ENCODE measurements at places on chromosomes 5 and 9.

DNA sequence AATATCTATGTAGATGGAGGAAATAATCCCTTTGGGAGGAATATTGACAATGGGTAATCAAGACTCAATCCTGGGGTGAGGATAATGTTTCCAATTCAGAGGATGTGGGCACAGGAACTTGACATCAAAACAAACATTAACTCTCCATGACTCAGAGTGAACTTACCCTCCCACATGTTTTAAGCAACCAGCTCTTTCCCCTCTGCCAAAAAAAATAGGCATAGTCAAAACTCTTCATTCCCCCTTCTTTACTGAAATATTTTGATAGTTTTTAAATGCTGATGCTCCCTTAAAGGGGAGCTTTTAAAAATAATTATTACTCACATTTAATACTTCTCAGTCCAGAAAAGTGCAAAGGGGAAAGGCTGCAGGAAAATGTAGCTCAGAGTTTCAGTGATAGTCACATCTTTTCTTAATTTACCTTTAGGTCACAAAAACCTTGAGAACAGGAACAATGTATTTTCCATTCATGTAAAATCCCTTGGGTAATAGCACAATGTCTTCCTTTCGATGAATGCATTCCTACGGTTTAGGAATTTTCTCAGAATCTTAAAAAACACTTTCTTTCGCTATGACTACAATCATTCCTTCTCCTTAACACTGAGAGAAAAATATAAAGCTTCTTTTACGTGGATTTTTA, 298.4 kb upstream of the GRAMD2B start:
- no peak for DNase-seq

GRCh38 chr5:111225926-111226325, 1.7 kb downstream of the CAMK4 start:
- DNase-seq = no peak

GRCh38 chr5:1792842-1793266, 6.8 kb downstream of the MRPL36 start:
- peak; percentile 72 for DNase-seq

GRCh38 chr9:130701059-130702022, 7.8 kb downstream of the EXOSC2 start:
- DNase-seq = peak; percentile 72

GRCh38 chr9:95449016-95449415, 67.8 kb downstream of the PTCH1 start:
- DNase-seq = no peak

DNA sequence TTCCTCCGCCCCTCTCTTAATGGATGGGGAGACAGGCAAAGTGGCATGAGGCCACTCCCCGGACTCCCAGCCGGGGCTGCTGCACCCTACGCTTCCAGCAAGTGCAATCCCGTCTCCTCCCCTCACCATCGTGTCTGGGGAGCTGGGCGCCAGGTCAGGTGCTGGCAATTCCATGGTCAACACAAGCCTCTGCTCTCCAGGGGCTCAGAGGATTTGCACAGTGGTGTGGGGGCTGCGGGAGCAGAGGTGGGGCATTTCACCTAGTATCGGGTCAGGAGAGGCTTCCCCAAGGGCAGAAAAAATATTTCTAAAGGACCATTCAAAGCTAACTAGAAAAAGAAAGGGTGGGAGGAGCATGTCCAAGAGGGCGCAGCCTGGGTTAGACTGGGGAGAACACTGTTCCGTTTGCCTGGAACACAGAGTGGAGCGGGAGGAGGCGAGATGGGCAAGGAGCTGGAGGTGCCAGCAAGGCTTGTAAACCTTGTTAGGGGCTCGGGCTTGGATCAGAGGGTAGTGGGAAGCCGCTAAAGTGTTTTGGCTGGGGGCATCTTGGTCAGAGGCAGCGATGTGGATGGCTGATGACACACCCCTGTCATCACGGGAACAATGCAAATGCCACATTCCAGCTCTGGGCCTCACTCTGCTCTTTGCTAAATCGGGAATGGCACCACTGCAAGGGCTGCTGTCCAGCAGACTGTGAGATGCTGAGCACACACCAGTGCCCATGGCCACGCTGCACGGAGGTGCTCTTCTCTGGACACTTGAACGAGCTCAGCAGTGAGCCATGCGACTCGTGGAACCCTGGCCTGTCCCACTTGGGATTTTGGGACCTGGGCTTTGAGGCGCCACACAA, 191.7 kb downstream of the CDK5RAP2 start:
- DNase-seq = no peak

GRCh38 chr9:7172154-7173115, 414.7 kb downstream of the KDM4C start:
- DNase-seq = no peak

DNA sequence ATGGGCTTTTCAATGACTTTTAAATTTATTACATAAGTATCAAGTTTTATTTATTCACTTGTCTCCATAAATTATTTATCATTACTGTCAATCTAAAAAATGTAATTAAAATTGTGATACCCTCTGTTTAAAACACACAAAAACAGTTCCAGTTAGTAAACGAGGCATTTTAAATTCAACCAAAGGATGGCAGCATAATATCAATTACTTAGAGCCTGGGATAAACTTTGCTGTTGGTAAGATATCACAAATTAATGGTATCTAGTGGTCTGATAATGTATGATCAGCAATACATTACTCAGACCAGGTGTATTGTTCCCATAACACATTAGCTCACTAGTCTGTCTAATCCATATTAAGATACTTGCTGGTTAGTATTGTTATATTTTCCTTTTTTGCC, 9.6 kb upstream of the IFNE start:
- DNase-seq = no peak

- DNase-seq = no peak
These were observed 13.9 kb upstream of the ANKRD18A start for GRCh38 chr9:38634315-38634714.

- DNase-seq = no peak
These were observed 15.7 kb upstream of the POMT1 start for GRCh38 chr9:131487001-131487400.

GRCh38 chr5:76755779-76756637, 40.1 kb downstream of the F2R start:
- no peak for DNase-seq

GRCh38 chr9:11821306-11821975, 871.7 kb upstream of the TYRP1 start:
- DNase-seq = no peak

DNA sequence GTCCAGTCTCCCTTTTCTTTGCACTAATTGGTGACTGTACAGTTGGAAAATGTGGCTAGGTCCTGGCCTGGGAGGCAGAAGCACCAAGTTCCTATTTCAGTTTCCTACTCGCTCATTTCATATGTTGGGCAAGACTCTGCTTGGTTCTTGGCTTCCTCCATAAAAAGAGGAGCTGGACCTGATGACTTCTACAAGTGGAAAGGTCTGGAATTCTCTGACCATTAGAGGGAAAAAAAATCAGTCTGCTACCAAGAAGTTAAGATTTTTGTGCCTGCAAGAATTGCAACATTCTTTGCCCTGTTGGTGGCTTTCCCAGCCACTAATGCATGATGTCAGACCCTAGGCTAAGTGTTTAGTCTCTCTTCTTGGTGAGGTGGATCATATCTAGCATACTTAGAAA, 91.5 kb downstream of the WDR41 start:
- no peak for DNase-seq

DNA sequence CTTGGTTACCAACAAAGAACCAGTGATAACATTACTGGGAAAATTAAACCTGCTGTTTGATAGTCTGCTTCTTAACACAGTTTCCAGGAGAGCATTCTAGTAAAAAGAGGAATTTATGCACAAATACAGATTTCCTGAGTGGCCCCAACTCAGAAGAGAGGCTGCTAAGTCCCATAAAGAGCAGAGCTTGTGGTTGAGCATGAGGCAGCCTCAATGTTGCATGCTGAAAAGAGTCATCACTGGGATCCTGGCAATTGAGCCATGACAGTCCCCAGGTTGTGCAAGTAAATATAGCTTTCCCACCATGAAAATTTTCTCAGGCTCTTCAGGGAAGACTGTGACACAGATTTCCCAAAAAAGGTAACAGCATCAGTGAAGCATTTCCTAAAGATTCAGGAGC, 47.5 kb upstream of the ADRB2 start:
- no peak for DNase-seq

GRCh38 chr5:125149110-125149509, 402.7 kb upstream of the ZNF608 start:
- no peak for DNase-seq

GRCh38 chr9:94472806-94473360, 82.0 kb upstream of the PCAT7 start:
- DNase-seq = no peak

- no peak for DNase-seq
These were observed 14.4 kb upstream of the CDC20B start for GRCh38 chr5:55187370-55187769.

GRCh38 chr9:126404459-126404858, 77.8 kb downstream of the MVB12B start:
- no peak for DNase-seq

GRCh38 chr5:103973669-103974068, 411.1 kb upstream of the NUDT12 start:
- no peak for DNase-seq

GRCh38 chr9:20319641-20320337, 302.5 kb downstream of the MLLT3 start:
- DNase-seq = no peak

DNA sequence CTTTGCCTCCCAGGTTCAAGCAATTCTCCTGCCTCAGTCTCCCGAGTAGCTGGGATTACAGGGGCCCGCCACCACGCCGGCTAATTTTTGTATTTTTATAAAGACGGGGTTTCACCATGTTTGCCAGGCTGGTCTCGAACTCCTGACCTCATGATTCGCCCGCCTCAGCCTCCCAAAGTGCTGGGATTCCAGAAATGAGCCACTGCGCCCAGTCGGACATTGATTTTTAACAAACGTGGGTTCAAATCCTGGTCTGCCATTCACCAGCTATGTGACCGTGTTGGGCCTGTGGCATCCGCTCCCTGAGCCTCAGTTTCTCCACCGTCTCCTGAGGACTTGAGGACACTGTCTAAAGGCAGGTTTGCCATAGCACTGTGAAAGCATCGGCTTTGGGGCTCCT, 41.8 kb upstream of the NEK6 start:
- DNase-seq = no peak

DNA sequence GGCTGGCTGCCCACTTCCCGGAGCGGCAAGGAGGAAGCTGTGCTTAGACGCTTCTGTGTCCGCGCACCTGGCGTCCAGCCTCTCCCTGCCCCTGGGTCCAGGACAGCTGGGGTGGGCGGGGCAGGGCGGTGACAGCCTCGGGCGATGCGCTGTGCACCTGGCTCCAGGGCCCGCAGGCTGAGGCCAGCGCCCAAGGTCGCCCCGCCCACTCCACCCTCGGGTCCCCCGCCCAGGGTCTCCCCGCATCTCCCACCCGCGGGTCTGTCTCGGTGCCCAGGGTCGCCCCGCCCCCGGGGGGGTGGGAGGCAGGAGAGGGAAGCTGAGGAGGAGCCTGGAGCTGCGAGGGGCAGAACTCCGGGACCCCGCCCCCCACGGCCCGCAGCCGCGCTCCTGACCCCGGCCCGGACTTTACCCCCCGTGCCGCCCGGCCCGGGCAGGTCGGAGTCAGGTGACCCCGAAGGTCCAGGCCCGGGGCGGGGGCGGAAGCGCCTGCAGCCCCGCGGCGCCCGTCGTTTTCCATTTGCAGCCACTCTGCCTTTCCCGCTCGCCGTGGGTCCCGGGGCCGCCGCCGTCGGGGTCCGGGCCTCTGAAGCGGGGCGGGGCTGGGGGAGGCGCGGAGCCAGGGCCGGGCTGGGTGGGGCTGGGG, at the start of gene ENTPD8:
ENTPD8 (minus strand) TSS at position 69 of the 646 bp plus-strand sequence. CDS start 3,072 bp downstream, outside the sequence.
- no peak for DNase-seq

DNA sequence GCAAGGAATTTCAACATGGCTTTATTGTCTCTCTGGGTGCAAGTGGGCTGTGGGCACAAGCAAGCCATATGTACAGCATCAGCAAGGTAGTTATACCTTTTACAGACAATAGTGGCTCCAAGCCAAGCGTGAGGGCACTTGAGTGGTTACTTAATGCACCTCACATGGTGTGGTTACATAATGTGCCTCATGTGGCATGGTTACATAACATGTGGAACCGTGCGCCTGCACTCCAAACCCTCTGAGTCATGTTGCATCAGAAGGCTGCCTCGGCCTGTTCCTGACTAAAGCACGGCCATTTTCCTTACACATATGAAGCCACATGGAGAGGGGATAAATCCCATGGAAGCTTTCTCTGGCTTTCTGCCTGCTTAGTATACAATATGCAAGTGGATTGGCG, 150.9 kb downstream of the OSTF1 start:
- DNase-seq = no peak

- DNase-seq = no peak
These were observed 81.9 kb downstream of the EBF1 start for GRCh38 chr5:159017786-159018185.

- no peak for DNase-seq
These were observed at the start of gene ADAMTS12 for GRCh38 chr5:33891788-33892619. Gene ADAMTS12 (minus strand): TSS chr5:33891990. CDS start chr5:33891856, 134 bp downstream.

Data from stimulated activated CD4-positive, alpha-beta T cell treated with anti-CD3 and anti-CD28 coated beads, Interleukin-12 subunit alpha, Interleukin-12 subunit beta, amount 100 ng/mL, for 48 hours (primary cell).